Daoy (cell line): ENCODE measurements at places on chromosomes 7 and 10.
A peak's percentile ranks its signal among the peaks of the same experiment; 100 is the strongest.

DNA sequence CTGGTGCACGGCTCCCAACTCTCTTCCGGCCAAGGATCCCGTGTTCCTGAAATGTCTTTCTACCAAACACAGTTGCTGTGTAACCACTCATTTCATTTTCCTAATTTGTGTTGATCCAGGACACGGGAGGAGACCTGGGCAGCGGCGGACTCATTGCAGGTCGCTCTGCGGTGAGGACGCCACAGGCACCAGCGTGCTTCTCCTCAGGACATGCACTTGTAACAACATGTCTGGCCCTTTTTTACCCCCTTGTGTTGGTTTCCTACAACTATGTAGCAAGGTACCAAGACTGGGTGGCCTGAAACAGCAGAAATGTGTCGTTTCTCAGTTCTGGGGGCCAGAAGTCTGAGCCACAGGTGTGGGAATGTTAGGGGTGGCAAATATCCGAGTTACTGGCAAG, 18.2 kb downstream of the CALML5 start:
- DNase-seq, result no peak

- no peak for DNase-seq
Measured at GRCh38 chr7:106094780-106095179, 17.3 kb downstream of the SYPL1 start.

- DNase-seq, result peak; percentile 7
Measured at GRCh38 chr10:43598446-43598845, 7.8 kb upstream of the ZNF485 start.

DNA sequence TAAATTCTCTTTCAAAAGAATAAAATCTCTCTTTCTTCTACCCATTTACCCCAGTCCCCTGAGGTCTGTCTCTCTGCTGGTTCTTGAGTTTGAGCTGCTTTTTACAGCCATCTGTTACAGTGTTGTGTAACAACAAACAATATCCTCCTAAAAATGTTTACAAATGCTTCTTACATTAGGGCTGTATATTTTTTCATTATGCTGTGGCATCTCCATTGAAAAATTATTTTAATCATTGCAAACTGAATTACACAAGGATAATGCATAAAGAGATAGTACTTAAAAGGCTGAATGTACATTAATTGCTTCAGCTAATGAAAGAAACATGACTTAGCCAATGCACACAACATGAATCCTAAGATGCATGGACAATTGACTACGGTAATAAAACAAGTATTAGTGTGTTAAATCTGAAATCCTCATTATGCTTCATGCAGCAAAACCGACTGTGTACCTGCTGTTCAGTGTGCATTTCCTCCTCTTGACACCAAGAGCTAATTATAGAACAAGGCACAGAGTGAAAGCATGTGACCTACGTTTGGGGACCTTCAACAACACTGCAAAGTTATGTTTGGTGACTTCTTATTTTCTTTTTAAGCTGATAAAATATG, 181.7 kb upstream of the RHOBTB1 start:
- no peak for DNase-seq

- no peak for DNase-seq
Measured at GRCh38 chr10:74640134-74640921, 186.1 kb upstream of the KAT6B start.
